ENCODE measurements at places on chromosomes 2 and 18.

DNA sequence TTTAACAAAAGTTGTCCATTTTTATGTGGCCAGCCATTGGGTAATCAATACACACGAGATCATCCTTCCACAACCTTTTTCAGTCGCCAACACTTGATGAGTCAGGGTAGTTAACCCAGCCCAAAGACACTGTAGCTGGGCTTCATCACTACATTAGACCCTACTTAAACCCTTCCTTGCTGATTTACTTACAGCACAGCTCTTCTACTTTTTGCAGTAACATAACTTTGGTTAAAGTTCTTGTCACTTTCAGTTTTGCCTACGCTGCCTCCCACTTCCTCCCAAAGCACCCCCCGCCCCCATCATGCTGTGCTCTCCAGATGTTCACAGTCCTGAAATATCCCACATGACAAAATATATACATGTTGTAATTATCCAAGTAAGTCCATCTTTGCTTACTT is 103.6 kb downstream of the CDK15 start:
- DNase-seq: no peak

GRCh38 chr18:78891185-78891762 is 88.3 kb upstream of the SALL3 start:
- DNase-seq: no peak

- DNase-seq: no peak
Measured at GRCh38 chr2:156456616-156457015, 20.4 kb downstream of the GPD2 start.

DNA sequence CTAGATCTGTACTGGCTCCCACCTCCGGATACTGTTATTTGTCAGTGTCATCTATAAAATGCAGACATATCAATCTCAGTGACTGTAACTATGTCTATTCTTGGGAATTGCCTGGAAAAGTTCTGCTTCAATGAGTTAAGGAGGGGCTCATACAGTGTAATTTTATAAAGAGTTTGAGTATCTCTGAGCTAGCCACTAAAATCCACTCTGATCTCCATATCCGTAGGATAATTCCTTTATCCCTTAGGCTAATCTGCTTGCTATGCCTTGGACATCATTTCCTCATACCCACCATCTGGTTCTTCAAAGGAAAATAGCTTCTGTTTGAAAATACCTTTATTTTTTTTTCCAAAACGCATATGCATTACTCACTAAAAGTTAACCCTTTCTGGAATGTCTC is 863.2 kb downstream of the SUCLG1 start:
- DNase-seq: no peak

GRCh38 chr2:237177052-237177451 is 91.4 kb downstream of the COPS8 start:
- DNase-seq: no peak

- DNase-seq: no peak
Measured at GRCh38 chr2:25514043-25514637, 159.2 kb downstream of the DTNB start.

DNA sequence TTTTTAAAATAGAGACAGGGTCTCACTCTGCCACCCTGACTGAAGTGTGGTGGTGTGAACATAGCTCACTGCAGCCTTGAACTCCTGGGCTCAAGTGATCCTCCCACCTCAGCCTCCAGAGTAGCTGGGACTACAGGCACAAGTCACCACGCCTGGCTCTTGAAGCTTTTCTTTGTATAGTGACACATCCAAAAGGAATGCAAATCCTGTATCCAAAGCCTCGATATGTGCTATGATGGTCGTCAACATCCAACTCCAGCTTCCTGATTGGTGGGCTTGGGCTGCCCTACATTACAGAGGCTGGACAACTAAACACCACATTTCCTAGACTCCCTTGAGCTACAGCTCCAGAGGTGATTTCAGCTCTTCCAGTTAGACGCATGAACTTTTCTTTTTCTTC is 101.7 kb upstream of the PGAP1 start:
- no peak for DNase-seq

- no peak for DNase-seq
Measured at GRCh38 chr2:170739507-170740046, 24.4 kb downstream of the SP5 start.

- DNase-seq: no peak
Measured at GRCh38 chr2:113966171-113966570, 76.3 kb downstream of the ACTR3 start.

- no peak for DNase-seq
Measured at GRCh38 chr2:197241596-197241995, 69.0 kb downstream of the ANKRD44 start.

Data from stimulated activated CD8-positive, alpha-beta memory T cell treated with anti-CD3 and anti-CD28 coated beads, Interleukin-2, amount 100 ng/mL, for 1 hour (primary cell).